Thyroid gland (tissue), 4 donors: ENCODE measurements at places on chromosomes 12 and 14.
A peak's percentile ranks its signal among the peaks of the same experiment; 100 is the strongest.

- no peak for DNase-seq
Observed at GRCh38 chr12:47238669-47239114, 158.9 kb upstream of the AMIGO2 start.

- DNase-seq = no peak
Observed at GRCh38 chr12:31491241-31491794, 99.6 kb downstream of the DENND5B start.

- DNase-seq = no peak
Observed at GRCh38 chr14:56276108-56276507, 157.9 kb downstream of the PELI2 start.

DNA sequence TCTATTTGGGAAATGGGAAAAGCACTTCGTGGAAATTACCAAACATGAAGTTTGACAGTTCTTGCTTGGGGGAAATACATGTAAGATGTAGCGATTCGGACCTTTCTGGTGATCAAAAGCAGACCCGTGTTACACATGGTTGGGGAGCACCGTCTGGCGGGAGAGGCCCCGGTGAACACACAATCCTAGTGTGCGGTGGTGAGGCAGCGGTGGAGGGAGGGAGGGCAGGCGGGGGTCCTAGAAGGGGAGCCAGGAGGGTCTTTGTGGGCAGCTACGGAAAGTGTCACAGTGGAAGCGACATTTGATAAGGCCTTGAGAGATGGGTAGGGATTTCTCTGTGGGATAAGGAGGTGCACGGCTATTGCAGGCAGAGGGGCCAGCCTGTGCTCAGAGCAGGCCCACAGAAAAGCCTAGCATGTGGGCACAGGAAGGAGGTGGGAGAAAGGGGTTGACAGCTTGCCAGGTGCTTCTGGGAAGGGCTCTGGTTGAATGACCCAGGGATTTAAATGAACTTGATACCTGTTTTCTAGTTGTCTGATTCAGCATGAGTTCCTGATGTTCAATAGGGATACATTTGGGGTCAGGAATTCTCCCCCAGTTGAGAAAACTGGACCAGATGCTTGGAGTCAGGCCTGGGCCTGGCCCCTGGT is 7.2 kb downstream of the MVK start:
- DNase-seq = peak; percentile 92

GRCh38 chr14:53814392-53814791 is 142.2 kb downstream of the BMP4 start:
- DNase-seq = no peak

DNA sequence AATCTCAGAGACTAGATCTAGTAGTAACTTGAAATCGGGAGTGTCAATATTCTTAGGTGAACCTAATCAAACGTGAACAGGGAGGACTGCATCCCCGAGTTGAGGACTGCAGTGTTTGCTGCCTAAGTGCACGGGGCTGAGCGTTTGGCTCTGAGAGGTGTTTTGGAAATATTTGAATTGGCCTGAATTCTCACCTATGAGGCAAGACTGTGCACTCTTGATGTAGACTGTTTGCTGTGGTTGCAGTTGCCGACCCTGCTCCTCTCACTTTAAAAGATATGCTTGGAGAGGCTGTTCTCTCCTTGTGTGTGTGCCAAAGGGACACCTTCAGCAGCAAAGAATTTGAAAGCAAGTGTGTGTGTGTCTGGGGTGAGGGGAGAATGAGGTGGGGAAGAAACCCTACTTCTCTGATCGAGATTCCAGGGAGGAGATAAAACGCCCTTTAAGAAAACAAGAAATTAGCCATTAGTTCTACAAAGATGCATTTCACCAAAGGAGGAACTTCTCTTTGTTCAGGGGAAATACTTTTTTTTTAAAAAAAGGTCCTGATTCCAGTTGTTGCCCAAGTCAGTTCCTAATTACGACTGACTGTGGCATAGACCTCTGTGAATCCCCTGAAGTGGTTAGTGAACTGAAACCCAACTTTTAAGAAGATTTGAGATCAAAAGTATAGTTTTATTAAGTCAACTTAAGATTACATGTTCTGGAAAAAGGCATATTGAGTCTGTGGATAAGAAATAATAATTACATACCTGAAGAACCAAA is 106.6 kb downstream of the DYRK2 start:
- no peak for DNase-seq

DNA sequence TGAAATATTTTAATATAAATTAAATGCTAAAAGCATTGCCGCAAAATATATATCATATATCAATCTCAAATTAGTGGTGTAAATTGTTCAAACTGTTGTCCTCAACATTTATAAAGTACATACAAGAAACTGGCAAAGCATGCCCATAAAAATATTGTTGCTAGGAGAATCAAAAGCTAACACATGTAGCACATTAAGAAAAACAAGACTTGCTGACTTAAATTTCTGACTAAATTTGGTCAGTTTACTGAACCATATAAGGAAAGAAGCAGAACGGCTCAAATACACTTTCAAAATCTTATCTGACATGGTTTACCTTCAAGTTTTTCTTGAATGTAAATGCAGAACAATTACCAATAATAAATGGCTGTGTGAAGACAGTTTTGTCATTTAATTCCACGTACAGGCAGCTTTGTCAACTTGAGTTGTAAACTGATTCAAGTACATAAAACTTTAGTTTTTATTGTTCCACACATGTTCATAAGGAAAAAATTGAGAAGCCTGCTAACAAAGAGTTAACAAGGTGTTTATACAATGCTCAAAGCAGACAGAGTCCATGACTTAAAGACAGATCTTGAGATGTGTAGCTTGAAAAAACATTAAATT is 50.4 kb downstream of the PPP1R12A start:
- DNase-seq = no peak

GRCh38 chr14:104268295-104268694 is 129.9 kb downstream of the KIF26A start:
- no peak for DNase-seq

DNA sequence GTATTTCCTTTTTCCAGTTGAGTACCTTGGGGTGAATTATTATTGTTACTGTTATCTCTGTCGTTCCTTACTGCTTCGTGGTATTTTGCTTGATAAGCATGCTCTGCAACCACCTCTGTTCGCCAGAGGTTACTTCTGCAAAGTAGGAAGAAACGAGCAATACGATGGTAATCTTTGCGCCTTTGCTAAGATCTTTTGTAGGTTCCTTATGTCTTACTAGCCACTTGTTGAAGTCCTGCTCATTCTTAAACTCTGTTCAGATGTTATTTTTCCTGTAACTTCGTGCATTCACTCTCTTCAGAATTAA is 729 bp upstream of the M6PR start:
- DNase-seq = no peak

DNA sequence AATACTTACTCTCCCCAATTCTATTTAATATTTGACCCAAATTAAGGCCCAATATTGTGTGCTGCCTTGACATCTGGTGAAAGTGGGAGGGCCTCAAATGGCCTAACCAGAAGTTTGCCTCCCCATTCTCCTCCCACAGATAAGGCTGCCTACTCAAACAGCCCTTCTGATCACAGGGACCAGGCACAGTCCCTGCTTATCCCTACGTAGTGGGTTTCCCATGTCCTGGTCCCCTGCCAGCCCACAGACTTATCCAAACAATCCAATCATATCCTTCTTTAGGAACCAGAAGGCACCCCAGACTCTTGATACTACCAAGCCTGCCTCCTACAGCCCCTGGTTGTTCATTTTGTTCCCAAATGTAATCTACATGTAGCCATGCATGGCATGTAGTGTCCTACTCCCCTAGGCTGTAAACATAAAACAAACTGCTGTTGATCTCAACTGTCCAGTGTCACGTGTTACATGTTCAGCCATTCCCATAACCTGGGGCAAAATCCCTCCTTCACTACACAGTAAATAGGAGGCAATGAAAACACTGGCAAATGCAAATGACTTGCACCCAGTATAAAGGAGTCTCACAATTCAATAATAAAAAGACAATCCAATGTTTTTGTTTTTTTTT is 49.3 kb downstream of the EEA1 start:
- DNase-seq = no peak

DNA sequence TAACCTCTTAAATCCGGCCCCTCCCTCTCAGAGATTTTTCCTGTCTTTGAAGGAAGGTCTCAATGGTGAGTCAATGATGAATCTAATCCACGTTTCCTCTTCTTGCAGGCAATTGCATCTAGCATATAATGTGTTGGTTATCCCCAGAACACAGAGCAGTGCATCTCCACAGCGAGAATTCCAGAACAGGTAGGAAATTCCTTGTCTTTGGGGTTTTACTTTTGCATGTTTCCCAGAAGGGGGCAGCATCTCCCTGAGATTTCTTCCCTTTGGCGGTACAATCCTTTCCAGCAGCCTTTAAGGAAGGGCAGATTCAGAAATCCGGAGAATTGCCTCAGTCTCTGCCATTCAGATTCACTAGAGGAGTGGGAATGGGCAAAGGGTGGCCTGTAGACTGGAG is 128.0 kb downstream of the KCNA5 start:
- no peak for DNase-seq

GRCh38 chr12:49961111-49961922 is at the start of gene AQP5:
AQP5 (plus strand) TSS chr12:49961872; CDS start chr12:49962018, 146 bp downstream.
- peak; percentile 32 for DNase-seq

- no peak for DNase-seq
Observed at GRCh38 chr12:50934371-50934851, 17.9 kb upstream of the HIGD1C start.

DNA sequence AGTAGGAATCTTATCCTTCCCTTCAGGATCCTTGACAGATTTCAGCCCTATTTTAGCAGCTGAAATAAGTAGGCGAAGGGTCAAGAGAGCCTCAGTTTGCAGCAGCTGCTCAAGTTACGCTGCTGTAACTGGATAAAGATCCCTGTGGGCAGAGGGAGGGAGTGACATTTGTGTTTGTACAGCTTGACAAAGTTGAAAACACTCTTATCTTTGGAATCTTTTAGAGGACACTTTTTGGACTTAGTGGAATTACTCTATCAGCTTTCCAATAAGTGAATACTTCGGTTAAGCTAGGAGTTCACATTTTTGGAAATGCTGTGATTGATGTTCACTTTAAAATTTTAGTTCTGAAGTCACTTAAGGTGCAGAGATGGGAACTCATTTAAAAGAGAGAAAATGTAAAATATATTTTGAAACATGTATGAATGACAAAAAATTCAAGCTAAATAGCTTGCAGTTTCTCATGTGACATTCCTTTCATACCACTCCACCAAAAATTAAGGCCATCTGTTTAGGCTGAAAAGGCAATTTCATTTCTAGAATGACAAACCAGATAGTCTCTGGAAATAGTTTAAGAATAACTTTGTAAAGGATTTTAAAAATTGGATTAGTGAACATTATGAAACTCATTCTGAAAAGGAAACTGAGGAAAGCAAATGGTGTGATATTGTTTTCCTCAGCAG is 55.2 kb downstream of the SLC38A4 start:
- DNase-seq = no peak

GRCh38 chr12:34163443-34163842 is 141.1 kb downstream of the ALG10 start:
- DNase-seq = peak; percentile 24

DNA sequence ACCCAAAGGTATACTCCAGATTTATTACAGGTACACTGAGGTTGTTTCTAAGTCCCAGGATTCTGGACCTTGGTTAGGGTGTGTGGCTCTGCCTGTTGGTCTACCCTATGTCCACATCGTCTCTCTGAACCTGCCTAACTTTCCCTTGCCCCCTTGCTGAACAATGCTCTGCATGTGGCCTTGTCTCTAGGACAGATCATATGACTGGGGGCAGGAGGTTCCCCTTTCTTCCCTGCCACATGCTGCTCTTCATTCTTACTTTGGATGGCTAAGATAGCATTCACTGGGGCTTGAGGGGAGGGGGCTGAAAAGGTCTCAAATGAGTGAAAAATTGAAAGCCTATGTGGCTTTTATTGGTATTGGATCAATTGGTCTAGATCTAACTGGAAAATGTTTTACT is 49.2 kb downstream of the MBIP start:
- no peak for DNase-seq

DNA sequence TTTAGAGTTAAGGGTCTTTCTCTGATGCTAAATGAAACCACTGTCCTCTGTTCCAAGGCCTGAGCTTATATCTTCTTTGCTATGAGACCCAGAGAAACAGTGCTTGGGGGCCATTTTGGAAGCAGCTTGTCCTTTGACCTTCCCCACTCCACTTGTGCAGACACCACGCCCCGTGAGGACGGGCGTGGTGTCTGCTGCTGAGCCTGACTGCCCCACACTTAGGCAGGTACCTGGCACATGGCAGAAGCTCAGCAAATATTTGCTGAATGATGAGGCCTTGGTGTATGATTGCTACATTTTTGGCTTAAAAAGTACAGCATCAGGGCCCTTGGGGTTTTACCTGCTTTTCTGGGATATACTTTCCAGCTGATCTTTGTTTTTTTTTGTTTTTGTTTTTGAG is 69.9 kb downstream of the RASSF3 start:
- DNase-seq = no peak
